NCI-H1694 treated with DMSO at 0.1 percent for 48 hours (cell line): ENCODE measurements at places on chromosomes 6 and 20.
A peak's percentile ranks its signal among the peaks of the same experiment; 100 is the strongest.

DNA sequence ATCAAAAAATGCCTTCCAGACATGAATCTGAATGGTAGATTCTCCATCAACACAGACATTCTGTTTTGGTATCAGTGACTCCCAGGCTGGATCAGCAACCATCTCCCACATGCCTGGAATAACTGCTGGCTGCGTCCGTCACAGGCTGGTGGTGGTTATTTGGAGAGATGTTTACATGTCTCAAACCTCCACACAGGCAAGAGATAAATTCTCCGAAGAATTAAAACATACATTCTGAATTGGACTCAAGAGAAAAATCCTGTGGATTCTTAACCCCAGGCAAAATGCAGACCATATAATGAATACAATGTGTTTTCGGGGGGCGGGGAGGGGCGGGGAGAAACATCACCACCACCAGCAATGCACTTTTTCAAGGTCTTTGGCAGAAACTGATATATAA, 108.2 kb downstream of the THBS2 start:
- DNase-seq: no peak

DNA sequence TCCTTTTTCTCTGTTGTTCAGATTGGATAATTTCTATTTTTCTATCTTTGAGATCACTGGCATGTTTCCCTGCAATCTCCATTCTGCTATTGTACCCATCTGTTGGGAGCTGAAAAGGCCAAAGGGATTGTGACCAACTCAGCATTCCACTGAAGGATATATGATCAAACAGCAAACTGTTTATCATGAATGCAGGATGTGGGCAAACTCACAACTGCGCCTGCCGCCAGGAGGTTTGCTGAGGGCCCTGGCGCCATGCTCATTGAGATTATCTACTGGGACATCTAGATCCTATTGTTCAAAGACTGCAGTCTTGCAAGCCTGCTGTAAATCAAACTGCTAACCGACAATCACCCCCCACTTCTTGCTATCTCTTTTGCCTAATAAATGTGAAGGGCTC, 3.8 kb upstream of the FKBP1A start:
- no peak for DNase-seq

DNA sequence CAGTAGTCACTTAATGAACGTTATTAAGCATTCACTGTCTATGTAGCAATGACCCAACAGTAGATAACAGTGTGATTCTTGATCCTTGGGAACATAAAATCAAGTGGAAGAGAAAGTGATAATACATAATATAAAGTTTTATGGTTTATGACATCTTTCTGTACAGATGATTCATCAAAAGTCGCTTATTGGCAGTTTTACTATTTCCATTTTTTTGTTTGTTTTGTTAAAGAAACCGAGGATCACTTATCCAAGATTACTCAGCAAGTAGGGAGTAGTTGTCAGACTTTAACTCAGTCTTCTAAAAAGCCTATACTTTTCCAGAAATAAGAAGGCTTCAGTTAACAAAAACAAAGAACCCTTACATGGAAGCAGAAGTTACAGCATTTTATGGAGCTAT, 260.8 kb downstream of the ZFAND3 start:
- no peak for DNase-seq

DNA sequence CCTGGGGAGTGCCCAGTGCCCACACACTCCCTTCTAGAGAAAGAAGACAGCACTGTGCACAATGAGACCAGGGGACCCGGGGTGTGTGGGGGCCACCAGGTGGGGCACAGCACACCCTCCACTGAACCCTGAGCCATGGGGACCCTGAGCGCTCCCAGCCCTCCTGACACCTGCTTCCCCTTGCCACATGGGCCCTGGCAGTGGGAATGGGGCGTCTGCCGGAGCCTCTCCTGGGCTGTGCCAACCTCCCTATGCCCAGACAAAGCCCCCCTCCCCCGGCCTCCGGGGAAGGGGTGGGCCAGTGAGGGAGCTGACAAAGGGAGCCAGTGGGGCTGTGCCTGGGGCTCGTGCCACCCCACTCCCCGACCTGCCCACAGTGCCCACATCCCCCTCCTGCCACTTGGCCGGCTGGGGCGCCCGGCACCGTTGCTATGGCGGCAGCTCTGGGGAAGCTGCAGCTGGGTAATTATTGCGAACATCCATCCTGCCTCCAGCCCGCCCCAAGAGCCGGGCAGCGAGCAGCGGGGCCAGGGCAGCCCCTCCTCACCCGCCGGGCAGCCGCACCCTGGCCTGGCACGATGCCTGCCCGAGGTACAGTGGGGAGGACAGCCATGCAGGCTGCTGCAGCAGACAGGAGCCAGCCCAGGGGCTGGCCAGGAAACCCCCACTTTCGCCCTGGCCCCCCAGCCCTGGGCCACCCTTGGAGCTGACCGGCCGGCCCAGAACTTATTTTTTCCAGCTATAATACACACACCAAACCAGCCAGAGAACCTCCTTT, 41.9 kb upstream of the NOL4L start:
- DNase-seq: peak; percentile 6

GRCh38 chr6:111591901-111592461, 13.7 kb downstream of the TRAF3IP2 start:
- DNase-seq: no peak

DNA sequence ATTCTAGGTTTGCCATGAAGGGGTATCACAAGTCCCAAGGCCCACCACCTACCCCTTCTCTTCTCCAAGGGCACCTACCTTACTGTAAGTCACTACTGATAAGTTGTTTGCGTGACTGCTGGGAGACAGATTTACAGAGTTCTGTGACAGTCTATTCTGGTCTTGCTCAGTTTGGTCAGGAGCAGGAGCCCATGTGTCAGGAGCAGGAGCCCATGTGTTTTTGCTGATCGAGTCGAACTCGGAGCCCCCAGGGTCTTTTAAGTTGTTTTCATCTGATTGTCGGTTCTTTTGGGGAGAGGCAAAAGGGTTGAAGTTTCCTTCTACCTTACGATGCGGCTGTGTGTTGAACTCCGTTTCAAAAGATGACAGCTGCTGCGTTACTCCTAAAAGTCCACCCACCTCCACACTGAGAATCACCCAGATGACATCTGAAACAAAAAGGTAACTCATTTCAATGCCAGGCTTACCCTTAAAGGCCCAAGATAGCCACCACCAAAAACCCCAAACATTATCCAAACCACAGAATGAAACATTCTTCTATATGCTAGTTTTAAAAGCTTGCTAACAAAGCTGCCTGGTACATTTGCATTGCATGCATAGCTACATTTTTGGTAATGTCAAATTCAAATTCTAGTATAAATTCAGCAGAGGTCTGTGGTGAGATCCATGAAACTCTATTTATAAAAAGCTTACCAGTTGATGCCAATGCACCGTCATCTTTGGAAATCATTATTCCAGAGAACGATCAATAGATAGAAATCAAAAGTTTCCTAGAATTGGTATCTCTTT, 50.5 kb upstream of the SPDEF start:
- DNase-seq: no peak

DNA sequence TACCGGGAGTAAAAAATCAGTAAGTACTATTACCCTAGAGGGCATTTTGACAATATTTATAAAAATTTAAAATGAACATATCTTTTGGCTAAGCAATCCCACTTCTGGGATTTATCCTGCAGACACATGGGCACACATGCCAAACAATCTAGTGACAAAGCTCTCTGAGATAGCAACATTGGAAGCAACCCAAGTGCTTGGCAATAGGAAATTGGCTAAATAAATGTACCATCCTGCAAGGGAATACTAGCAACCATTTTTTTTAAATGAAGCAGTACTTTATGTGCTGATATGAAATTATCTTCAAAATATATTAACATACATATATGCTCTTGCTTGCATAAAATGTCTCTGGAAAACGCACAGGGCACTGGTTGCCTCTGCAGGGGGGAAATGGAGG, 133.8 kb downstream of the SNX5 start:
- no peak for DNase-seq

- DNase-seq: peak; percentile 31
Measured at GRCh38 chr6:47631269-47631772, 67.1 kb upstream of the ADGRF4 start.

GRCh38 chr6:133693565-133693964, 195.3 kb upstream of the TCF21 start:
- no peak for DNase-seq

DNA sequence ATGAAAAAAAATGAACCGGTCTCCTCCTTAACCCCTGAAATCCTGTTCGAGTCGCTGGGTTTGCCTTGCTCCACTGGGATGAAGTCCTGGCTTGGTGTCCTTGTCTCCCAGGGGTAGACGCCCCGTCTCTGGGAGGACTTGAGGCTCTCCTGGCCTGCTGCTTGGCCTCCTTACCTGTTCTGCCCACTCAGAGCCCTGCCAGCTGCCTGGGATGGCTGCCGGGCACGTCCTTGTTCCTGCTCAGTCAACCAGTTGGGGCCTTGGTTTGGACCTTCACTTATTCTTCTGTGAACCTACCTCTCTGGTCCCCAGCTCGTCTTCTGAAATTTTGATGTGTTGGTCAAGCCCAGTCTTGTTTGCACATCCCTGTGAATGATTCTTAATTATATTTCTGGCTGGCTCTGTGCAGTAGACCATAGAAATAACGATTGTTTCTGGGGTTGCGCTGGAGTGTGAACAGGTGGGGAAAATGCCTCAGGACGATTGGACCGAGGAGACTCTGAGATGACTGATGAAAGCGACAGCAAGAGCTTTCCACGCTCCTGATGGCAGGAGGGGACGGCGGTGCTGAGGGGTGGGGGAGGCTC, 126.5 kb upstream of the ESR1 start:
- DNase-seq: no peak

GRCh38 chr20:4569865-4570264, 151.8 kb upstream of the PRND start:
- no peak for DNase-seq

DNA sequence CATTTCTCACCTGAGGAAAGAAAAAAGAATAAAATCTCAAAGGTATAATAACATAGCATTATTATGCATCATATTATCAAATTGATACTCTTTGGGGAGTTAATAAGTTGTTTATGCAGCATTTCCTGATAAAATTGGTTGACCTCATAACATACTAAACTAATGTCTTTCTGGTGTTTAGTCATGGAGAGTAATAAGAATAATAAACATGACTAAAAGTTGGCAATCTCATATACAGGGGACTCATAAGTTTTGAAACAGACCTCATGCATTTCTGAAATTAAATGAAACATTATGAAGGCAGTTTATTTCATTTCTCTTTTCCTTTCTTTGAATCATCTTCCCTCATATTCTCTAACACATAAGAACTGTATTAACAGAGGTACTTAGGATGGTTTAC, 60.5 kb upstream of the PRDM1 start:
- DNase-seq: no peak

GRCh38 chr6:143539734-143540133, 28.2 kb upstream of the FUCA2 start:
- DNase-seq: no peak

- DNase-seq: no peak
Measured at GRCh38 chr6:31467151-31467550, 30.8 kb upstream of the MICB start.

DNA sequence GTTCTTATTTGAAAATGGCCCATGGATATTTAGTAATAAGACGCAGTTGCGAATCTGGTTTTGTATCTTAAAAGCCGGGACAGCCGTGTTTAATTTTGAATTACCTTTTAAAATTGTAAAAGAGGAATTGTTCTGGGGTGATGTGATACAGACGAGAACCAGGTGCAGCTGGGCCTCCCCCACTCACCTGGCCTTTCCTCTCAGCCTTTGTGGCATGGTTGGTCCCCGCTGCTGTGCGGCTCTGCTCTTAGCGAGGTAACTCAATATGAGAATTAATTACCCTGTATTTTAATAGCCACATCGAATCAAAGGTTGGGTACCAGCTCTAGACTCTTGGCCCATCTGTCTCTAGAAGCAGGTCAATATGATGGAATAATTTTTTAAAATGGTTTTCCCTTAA, 56.5 kb upstream of the DACT2 start:
- no peak for DNase-seq

DNA sequence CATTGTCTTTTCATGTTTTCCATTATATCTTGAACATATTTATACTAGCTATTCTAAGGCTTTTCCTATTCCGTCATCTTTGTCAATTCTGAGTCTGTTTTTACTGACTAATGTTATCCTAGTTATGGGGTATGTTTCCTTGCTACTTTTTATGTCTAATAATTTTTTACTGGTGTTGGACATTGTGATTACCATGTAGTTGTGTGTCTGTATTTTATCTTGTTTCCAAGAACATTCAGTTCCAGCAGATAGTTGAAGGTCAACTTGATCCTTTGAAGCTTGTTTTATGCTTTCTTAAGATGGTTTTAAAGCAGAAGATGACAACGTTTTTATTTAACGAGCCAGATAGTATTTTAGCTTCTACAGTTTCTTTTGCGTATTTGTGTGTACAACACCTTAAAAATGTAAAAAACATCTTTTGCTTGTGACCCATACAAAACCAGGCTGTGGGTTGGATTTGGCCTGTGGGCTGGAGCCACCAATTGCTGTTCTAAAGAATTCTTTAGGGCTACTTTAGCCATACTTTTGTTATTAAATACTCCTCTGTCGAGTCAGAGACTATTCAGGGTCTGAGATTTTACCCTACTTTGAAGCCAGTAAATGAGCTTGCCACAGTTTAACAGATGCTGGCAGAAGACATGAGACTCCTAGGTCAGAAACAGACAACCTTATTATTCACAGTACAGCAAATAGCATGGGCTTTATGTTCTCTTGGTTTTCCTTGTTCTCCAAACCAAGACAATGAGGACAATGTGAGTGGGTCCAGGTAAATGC, 38.7 kb upstream of the REV3L start:
- DNase-seq: no peak

DNA sequence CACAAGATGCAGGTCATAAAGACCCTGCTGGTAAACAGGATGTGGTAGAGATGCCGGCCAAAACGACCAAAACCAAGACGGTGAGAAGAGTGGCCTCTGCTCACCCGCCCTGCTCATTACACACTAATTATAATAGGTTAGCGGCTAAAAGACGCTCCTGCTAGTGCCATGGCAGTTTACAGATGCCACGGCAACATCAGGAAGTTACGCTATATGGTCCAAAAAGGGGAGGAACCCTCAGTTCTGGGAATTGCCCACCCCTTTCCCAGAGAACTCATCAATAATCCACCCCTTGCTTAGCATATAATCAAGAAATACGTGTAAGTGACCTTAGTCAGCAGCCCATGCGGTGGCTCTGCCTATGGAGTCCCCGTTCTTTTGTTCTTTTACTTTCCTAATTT, 17.6 kb downstream of the BHLHE23 start:
- DNase-seq: no peak

DNA sequence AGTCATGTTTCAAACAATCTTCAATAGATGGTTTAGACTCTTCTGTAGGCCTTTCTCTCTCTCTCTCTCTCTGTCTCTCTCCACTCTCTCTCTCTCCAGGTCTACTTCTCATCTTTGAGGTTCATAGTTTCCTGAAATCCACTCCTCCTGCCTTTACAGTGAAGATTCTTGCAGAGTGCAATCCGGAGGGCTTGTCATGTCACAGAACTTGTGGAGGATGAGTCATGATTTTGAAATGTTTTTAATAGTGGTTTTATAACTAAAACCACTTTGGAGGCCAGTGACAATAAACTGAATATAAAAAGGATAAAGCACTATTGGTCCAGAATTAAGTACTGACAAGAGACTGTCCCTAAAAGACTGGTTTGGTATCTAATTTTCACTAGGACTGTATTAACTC, 156.3 kb downstream of the KIF6 start:
- no peak for DNase-seq
